CD4-positive, alpha-beta T cell treated with Interleukin-15 for 4 hours (primary cell): ENCODE measurements at places on chromosomes 4 and X.

DNA sequence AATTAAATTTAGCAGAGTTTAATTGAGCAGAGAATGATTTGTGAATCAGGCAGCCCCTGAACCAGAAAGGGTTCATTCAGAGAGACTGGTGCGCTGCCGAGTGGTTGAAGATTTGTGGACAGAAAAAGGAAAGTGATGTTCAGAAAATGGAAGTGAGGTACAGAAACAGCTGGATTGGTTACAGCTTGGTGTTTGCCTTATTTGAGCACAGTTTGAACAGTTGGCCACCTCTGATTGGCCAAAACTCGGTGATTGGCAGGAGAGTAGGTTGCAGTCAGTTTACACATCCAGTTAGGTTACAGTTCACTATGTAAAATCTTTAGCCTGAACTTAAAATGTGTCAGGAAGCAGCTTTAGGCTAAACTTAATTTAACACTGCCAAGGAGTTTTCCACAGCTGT lies 14.9 kb downstream of the MID1IP1 start:
- peak; percentile 31 for DNase-seq

- no peak for DNase-seq
Observed at GRCh38 chr4:59728496-59728895, 1471.6 kb upstream of the ADGRL3 start.

- no peak for DNase-seq
Observed at GRCh38 chr4:172844556-172844955, 324.1 kb upstream of the GALNT7 start.

GRCh38 chr4:8538703-8539567 lies 41.3 kb upstream of the GPR78 start:
- no peak for DNase-seq

DNA sequence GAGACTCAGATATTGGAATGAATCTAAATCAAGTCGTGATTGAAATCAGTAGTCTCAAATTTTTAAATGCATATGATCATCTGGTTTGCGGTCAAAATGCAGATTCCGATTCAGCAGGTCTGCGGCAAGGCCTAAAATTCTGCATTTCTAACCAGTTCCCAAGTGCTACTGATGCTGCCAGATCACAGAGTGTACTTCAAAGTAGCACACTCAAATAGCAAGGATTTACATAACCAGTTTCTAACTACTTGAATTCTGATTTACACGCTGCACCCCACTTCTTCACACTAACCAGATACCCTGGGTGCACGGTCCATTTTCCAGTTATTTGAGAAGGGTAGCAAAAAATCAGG lies 752 bp downstream of the MBTPS2 start:
- no peak for DNase-seq

GRCh38 chr4:111127841-111128240 lies 505.0 kb upstream of the PITX2 start:
- no peak for DNase-seq

GRCh38 chr4:159534655-159535054 lies 431.8 kb downstream of the RAPGEF2 start:
- no peak for DNase-seq

GRCh38 chr4:152325831-152326230 lies 210.1 kb downstream of the FBXW7 start:
- DNase-seq = no peak

- no peak for DNase-seq
Observed at GRCh38 chr4:11418610-11419009, 10.1 kb downstream of the HS3ST1 start.

GRCh38 chrX:40303256-40304077 lies 205.7 kb upstream of the BCOR start:
- no peak for DNase-seq

GRCh38 chr4:146243141-146243882 lies 29.0 kb downstream of the REELD1 start:
- DNase-seq = peak; percentile 24

GRCh38 chrX:25204182-25204581 lies 188.4 kb upstream of the ARX start:
- DNase-seq = no peak

DNA sequence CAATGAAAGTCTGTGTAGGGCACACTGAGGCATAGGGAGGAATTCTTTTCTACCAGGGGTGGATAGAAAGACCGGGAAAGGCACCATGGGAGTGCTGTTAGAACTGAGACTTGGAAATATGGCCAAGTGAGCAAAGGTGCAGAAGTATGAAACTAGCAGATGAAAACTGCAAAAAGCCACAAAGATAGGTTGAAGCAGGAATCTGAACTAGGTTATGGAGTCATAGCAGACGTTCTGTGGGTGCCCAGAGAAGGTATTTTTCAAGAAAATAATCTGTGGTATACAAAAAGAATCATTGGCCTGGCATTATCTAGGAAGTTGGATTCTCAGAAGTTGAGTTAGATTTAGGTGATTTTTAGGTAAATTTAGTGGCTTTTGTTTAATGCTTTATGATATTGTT lies 48.5 kb downstream of the SMAD1 start:
- no peak for DNase-seq

DNA sequence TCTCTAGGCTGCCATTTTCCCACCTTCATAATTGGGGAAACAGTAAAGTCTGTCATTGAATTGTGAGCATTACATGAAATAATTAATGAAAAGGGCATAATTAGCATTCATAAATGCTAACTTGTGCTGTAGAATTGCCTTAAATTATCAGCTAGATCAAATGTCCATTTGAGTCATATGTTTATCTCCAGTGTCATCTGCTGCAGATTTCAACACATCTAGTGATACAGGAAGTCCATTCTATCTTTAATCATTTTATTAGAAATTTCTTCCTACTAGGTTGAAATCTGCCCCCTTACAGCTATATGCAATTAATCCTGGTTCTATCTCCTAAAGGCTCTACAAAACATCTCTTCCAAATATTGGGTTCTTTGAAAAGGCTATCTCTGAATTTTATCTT lies 240.3 kb upstream of the GALNT7 start:
- no peak for DNase-seq

GRCh38 chrX:54413753-54414152 lies 26.5 kb upstream of the TSR2 start:
- DNase-seq = no peak

DNA sequence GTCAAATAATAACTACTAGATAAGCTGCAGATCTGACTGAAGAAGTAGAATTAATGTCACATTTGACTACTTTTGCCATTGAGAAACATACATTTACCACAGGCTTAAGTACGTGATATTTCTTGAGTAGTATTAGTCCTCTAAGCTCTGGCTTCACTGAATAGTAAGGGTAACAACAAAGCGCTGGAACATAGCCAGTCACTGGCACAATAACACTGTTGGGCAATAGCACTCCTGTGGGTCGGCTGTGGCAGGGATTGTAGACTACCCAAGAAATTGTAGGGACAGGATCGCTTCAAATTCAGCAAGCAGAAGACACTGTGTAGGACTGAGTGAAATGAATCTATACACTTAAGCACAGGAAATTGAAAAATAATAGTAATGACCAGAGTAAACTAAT lies 27.1 kb upstream of the IL15 start:
- no peak for DNase-seq

GRCh38 chrX:77014377-77015372 lies 432.5 kb upstream of the FGF16 start:
- no peak for DNase-seq

DNA sequence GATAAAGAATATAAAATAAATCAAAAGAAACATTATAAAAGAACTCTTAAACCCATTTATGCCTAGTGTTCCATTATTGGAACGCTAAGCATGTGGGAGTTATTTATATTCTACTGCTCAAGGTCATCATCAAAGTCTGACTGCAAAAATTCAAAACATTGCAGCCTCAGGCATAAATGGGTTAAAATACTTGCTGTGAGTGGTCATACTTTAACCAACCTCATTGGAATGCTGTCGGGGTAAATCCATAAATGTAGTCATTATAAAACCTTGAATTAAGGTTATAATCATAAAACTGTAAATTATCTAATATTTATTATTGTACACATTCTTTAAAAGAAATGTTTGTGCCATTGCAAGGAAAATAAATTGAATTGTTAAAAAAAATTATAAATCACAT lies 55.0 kb downstream of the RPS6KA6 start:
- DNase-seq = no peak

- no peak for DNase-seq
Observed at GRCh38 chrX:108088511-108088910, 2.8 kb downstream of the PSMD10 start.

GRCh38 chrX:10156199-10157031 lies at the start of gene CLCN4:
TSS of gene CLCN4 (plus strand) at chrX:10156975. CDS start at chrX:10185033, 28,058 bp downstream.
- DNase-seq = no peak

- DNase-seq = no peak
Observed at GRCh38 chr4:177283167-177283566, 26.5 kb upstream of the NEIL3 start.

- DNase-seq = no peak
Observed at GRCh38 chr4:75831856-75832405, 70.3 kb downstream of the PPEF2 start.

DNA sequence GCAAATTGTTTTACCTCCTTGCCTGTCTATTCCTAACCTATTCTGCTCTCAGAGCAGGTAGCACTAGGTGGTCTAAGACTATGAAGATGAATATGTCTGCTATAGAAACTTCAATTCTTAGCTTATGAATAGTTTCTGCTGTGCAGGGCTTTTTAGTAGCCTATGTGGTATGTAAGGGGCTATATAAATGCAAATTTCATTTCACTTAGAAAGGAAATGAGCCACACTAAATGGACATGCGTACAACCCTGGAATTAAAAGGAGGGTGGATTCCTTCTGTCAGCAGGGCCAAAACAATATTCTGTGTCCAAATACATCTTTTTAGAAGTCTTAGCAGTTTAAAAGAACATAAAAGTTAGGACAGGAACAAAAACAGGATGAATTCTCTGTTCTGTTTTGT lies 163.9 kb upstream of the GEMIN8 start:
- no peak for DNase-seq

- DNase-seq = no peak
Observed at GRCh38 chrX:97330151-97330550, 446.4 kb downstream of the RPA4 start.

DNA sequence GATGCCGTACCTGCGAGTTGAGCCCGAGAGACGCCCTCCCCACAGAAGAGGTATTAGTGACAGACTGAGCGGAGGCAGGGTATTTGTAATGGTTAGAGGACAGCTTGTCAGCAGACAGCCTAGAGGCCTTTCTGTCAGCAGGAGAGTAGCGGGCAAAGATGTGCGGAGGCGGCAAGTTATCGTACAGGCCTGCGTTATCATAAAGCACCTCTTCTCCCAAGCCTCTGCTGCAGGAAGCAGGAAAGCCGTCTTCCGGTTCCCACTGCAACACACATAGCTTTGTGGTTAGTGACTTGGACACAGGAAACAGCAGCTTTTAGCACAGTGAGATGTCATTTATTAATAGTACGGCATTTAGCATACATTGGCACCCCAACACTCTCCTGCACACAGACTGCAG lies 158.3 kb downstream of the AFAP1 start:
- no peak for DNase-seq

DNA sequence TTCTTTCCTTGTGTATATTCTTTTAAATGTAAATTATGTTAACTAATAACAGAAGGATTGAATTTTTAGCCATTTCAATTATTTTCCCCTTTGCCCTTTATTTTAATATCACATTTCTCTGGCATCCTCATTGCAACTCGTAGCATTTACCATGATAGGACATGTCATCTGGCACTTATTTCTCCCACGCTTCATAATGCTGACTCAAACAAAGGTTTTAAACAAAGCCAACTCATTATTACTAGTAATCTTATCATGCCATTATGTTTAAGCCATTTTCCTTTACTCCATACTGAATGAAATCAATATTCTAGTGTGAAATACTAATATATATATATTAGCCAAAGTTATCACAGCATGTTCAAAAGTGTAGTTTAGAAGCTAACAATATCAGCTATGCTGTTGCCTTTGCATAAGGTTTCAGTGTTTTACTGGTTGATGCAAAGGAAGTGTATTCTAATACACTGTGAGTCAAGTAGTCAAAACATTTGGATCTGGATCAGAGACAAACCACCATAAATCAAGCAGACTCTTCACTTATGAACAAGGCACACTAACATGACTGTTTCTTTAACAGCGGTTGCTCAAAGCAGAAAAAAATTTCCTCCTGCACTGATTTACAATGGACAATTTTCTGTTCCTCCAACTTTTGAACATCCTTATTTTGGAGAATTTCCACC lies 281.6 kb downstream of the SLC7A11 start:
- DNase-seq = no peak

- DNase-seq = no peak
Observed at GRCh38 chr4:93243262-93243661, 585.3 kb upstream of the ATOH1 start.

GRCh38 chrX:24990535-24990934 lies 25.2 kb downstream of the ARX start:
- DNase-seq = no peak

DNA sequence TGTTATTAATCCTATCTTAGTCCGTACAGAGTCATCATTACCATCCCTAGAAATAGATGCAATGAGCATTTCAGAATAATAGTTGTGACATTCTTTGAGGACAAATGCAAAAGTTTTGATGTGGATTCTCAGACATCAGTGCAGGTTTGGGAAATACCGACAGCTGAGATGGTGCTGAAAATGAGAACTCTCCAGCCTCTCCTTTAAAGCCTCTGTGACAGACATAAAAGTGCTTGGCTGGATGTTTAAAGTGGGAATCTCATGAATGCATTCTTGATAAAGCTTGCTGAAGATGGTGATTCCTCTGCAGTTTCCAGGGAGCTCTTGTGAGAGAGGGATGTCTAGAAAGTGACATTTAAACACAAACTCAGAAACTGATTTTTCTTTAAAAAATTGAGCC lies 35.0 kb upstream of the SLC7A11 start:
- DNase-seq = no peak

DNA sequence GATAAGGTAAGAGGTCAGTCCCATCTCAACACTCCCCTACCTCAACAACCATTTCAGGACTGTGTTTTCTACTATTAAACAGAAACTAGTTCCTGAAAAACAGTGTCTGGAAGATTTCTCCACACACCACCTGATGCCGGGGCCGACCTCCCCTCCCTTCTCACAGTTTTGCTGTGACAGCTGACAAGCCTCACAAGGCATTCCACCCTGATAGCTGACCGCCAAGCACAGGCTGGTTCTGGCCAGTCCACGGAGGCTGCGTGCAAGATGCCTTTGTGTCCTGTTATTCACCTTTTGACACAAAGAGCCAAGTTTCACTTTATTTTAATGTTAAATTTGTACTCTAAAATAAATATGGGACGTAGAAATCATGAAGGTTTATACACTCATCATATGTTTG lies 758.6 kb downstream of the PDHA2 start:
- DNase-seq = no peak

GRCh38 chr4:14294611-14295010 lies 667.1 kb upstream of the BOD1L1 start:
- DNase-seq = no peak

DNA sequence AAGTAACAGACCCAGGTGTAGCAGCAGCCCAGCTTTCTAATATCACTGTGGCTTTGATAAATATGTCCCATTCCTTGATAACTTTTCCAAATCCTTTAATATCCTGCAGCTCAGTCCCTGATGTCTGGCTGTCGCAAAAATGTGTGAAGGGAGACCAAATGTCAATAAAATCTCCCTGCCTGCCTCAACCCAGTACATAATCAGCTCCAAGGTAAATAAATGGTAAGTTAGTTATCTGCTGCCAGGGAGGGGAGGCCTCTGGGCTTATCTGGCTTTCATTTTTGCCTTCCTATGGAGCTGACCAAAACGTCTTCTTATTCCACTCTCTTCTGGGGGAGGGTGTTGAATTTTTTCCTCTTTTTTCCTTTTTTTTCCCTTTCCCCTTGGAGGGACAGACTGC lies 630.6 kb downstream of the MID1IP1 start:
- DNase-seq = no peak

GRCh38 chrX:17737986-17738713 lies 857 bp downstream of the SCML1 start:
- DNase-seq = peak; percentile 45

GRCh38 chr4:95102162-95102790 lies 344.5 kb downstream of the BMPR1B start:
- no peak for DNase-seq

- DNase-seq = no peak
Observed at GRCh38 chr4:169823685-169824084, 65.9 kb upstream of the HPF1 start.
